ENCODE measurements at places on chromosomes 13 and 19.

- DNase-seq: no peak
- no peaks in the 10 kb centered on the region for H3K4me1 ChIP-seq
- no peak within 1 kb of the TSS for H3K27ac ChIP-seq
- H3K27me3 ChIP-seq: no peaks in the 10 kb centered on the region
- no peaks in the 10 kb centered on the region for H3K36me3 ChIP-seq
Measured at GRCh38 chr19:5913739-5914357, at the start of gene CAPS. Gene CAPS, plus strand, starts transcription at chr19:5914254. Its CDS starts 153 bp downstream, at chr19:5914407.

GRCh38 chr19:1052349-1052975 lies 12.6 kb downstream of the ABCA7 start:
- no peaks in the 10 kb centered on the region for H3K36me3 ChIP-seq
- no peaks in the 10 kb centered on the region for H3K4me1 ChIP-seq
- no peak for DNase-seq
- no peaks in the 10 kb centered on the region for H3K27me3 ChIP-seq
- no peak overlapping the region for H3K27ac ChIP-seq

- no peak for DNase-seq
- H3K27me3 ChIP-seq: no peaks in the 10 kb centered on the region
- no peak overlapping the region for H3K27ac ChIP-seq
Measured at GRCh38 chr19:3658004-3658869, 31.6 kb upstream of the CACTIN start.

DNA sequence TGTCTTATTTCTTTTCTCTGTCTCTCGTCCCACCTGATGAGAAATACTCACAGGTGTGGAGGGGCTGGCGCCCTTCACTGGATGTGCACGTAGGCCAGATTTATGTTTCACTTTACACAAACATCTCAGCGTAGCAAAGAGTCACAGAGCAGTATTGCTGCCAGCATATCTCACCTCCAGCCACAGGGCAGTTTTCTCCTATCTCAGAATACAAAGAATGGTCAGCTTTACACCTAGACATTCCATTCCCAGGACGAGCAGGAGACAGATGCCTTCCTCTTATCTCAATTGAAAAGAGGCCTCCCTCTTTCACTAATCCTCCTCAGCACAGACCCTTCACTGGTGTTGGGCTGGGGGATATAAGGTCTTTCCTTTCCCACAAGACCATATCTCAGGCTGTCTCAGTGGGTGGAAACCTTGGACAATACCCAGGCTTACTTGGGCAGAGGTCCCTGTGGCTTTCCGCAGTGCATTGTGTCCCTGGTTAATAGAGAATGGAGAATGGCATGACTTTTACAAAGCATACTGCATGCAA lies 7.2 kb upstream of the ZNF611 start:
- peaks cover 26% of the 10 kb centered on the region for H3K4me1 ChIP-seq
- H3K4me3 ChIP-seq: no peak overlapping the region
- peak overlapping the region; percentile 69 for H3K27ac ChIP-seq

- peaks cover 30% of the 10 kb centered on the region for H3K4me1 ChIP-seq
- H3K36me3 ChIP-seq: no peaks in the 10 kb centered on the region
- peak; percentile 33 for DNase-seq
- peaks cover 37% of the 10 kb centered on the region for H3K27me3 ChIP-seq
- H3K27ac ChIP-seq: no peak overlapping the region
Measured at GRCh38 chr13:106348075-106348840, 187.2 kb downstream of the EFNB2 start.
